GM23338 (cell line): ENCODE measurements at places on chromosomes 2 and 18.

DNA sequence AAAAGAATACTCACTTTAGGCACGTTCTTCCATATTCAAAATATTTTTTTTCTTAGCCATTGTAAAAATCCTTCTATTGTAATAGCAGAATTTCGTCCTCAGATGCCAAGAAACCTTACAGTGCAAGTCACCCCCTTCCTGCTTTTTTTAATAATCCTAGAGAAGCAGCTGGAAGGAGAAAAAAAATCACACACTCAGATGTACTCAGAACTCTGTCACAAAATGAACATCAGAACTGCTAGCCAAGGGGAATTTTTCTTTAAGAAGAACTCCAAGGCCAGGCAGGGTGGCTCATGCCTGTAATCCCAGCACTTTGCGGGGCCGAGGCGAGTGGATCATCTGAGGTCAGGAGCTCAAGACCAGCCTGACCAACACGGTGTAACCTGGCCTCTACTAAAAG lies 127.3 kb upstream of the SPATS2L start:
- DNase-seq: no peak

DNA sequence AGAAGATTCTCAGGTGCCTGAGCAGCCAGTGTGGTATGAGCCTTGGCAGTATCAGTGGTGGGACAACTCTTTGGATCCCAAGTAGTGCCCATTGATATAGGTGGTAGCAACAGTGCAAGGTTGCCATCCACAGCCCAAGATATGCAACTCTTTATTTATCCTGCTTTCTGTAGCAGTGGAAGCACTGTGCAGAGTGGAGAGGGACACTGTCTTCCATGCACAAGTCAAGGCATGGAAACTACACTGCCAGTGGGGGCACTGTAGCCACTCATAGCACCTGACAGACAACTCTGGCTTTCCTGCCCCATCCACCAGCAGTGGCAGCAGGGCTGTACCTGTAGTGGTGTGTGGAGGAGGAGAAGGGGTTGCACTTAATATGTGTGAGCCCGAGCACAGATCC lies 409.6 kb upstream of the TMEFF2 start:
- peak; percentile 25 for DNase-seq

DNA sequence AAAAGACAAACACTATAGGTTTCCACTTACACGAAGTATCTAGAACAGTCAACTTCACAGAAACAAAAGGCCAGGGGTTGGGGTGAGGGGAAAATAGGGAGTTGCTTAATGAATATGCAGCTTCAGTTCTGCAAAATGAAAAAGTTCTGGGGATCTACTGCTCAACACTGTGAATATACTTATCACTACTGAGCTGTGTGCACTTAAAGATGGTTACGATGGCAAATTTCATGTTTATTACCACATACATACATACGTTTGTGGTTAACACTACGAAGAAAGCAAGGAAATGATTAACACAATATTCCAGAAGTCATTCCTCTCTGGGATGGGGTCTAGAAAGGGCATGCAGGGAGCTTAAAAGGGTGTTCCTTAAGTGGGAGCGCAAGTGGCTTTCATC lies 19.3 kb downstream of the MBOAT2 start:
- DNase-seq: no peak

- no peak for DNase-seq
Observed at GRCh38 chr2:218005028-218005427, 2.2 kb upstream of the TNS1 start.

DNA sequence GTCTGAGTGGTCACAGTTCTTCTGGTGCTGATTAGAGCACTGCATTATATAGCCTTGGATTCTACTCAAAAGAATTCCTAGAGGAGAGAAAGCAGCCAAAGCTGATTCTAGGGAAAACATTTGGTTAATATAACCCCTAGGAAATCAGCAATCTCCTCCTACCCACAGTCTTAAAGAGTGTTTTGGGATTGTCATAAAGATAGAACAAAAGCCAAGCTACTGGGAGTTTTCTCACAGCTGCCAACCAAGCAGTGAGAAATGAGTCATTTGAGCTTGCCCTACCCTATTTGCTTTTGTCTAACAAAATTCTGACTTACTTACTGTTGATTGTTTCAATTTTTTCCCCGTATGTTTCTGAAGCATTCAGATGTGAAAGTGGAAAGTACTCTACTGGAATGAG lies 469.3 kb downstream of the PLCL1 start:
- no peak for DNase-seq

DNA sequence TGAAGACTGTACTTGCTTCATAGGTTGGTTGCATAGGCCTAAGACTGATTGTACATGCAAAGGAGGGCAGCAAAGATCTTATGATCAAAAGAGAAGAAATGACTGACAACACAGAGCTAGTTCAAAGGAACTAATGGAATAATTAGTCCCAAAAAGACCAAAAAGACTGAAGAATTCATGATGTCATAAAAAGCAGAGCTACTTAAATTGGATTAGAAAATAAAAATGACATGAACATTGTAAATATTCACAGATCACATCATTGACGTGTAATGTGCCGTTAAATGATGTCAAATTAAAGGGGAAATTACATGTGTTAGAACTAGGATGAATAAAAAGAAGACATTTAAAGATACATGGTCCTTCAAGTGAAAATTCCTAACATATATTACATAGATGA lies 616.8 kb downstream of the NR4A2 start:
- no peak for DNase-seq

DNA sequence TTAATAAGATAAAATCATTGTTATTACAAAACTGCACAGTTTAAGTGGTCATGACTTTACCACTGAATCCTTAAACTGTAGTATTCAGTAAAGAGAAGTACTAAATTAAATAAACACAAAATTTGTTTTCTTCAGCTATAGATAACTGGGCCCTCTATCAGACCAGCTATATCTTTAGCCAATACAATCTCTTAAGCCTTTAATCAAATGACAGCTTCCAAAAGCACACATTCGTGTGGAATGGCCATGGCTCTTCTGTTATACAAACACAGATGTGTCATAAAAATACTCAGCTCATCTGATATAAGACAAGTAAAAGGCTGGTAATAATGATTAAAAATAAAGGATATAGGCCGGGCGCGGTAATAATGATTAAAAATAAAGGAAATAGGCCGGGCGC lies 57.6 kb upstream of the CDKL4 start:
- DNase-seq: no peak

- no peak for DNase-seq
Observed at GRCh38 chr2:105904938-105905337, 160.2 kb downstream of the NCK2 start.

GRCh38 chr2:225438248-225438647 lies 38.7 kb downstream of the NYAP2 start:
- DNase-seq: no peak

DNA sequence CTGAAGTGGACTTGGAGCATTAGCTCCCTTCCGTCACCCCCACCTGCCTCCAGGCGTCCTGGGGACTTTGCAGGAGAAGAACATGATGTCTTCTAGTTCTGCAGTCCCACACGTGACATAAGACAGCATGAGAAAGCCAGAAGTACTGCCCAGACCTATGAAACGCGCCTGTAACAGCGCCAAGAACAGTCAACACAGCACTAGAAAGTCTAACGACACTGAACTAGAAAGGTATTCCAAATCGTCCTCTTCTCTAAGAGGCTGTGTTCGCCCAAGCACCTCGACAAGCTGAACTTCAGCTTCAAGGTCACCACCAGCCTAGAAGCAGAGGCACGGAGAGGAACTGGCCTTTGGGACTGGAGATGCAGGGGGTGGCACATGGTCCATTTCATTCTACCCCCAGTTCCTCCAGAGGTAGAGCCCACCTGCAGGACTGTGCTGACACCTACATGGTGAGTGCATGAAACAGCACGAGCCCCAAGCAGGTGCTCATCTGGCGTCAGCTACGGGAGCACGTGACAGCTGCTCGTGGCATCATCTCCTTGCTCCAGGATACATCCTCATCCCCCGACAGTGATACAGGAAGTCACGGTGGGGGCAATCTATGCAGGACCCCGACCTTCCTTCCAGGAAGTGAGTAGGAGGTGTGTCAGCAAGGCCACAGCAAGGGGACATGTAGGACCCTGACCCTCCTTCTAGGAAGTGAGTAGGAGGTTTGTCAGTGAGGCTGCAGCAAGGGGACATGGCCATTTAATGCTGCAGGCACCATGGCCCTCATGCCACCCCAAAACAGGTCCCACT lies 3.7 kb downstream of the HDAC4 start:
- peak; percentile 40 for DNase-seq

DNA sequence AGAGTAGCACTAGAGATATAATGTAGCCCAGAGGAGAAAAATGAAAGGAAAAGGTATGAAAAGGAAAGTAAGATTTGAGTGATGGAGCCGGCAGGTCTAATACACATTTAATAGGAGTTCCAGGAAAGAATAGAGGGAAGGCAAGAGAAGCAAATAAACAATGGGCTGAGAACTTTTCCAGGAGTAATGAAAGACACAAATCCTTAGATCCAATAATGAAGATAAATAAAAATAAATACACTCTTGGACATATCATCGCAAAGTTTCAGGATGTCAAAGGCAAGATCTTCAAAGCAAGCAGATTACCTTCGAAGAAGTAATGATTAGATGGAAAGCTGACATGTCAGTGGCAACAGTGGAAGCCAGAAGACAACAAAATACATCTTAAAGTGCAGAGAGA lies 102.0 kb upstream of the YWHAQ start:
- DNase-seq: no peak

- DNase-seq: no peak
Observed at GRCh38 chr2:3199627-3200345, 177.8 kb downstream of the EIPR1 start.

- DNase-seq: no peak
Observed at GRCh38 chr18:8626414-8627106, 17.3 kb downstream of the RAB12 start.

DNA sequence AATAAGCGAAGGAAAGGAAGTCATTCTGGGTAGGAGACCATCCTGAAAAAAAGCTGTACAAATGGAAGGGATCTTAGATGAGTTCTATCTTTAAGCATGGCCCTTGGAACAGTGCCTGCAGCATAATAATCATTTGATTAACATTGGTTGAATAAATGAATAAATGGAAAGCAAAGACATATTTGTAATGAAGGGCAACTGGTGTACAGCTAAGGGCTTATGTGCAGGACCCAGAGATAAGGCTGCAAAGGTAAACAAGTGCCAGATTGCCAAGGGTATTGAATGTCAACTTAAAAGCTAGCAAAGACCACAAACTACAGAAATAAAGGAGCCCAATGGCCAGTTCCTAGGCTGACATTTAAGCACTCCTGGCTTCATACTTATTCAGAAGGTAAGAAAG lies 19.4 kb downstream of the IMMT start:
- DNase-seq: no peak

DNA sequence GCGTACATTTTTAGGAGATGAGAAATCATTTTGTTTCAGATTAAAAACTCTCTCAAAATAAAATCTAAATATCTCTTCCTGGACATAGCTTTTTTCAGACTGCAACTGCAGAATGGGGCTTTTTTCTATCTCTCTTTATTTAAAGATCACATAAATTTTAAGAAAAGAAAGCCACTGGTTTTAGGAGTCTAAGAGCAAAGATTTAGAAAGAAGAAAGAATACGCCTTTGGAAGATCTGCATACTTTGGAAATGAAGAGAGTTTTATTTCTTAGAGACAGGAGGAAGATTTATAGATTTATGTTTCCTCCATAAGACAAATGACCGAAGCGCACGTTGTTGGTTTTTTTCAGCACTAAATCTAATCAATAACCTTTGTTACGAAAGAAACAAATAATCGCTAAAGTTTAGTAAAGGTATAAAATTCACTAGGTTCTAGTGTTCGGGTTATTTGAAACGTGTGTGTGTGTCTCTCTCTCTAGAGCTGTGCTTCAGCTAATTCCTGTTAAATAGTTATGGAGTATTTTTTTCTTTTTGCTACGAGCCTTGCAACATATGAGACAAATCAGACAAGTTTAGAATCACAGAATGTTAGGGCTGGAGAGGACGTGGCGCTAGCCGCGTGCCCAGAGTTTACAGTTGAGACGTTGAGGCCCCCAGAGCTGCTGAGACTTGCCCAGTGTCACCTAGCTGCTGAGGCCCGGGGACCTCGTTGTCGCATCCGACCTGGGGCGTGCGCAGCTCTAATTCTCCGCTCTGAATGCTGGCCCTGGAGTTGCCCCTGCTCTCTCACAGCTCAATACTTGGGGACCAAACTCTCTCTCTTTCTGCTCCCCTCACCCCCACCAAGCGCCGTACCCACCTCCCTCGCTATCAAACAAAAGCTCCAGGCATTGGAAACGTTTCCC lies 69.9 kb downstream of the CTAGE1 start:
- DNase-seq: no peak

DNA sequence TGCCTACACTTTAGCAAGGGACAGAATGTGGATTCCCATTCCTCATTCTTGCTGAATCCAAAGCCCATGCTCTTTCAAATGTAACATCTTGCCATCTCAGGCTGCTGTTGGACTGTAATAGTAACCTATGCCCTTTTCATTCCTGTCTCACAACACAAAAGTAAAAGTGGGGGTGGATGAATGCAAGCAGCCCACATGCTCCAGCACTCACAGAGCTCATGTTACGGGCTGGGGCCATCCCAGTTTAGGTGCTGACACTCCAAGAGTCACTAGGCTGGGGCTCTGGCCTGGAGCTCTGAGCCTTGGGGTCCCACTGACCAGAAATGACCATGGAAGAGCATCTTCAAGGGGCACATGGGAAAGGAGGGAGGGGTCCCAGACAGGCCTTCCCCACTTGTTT lies 47.6 kb downstream of the CCBE1 start:
- no peak for DNase-seq

GRCh38 chr18:35661483-35662146 lies 80.1 kb downstream of the GALNT1 start:
- DNase-seq: peak; percentile 51

- DNase-seq: no peak
Observed at GRCh38 chr2:101147971-101148370, 3.2 kb downstream of the TBC1D8 start.

GRCh38 chr2:195818526-195818925 lies 161.5 kb downstream of the SLC39A10 start:
- DNase-seq: no peak

DNA sequence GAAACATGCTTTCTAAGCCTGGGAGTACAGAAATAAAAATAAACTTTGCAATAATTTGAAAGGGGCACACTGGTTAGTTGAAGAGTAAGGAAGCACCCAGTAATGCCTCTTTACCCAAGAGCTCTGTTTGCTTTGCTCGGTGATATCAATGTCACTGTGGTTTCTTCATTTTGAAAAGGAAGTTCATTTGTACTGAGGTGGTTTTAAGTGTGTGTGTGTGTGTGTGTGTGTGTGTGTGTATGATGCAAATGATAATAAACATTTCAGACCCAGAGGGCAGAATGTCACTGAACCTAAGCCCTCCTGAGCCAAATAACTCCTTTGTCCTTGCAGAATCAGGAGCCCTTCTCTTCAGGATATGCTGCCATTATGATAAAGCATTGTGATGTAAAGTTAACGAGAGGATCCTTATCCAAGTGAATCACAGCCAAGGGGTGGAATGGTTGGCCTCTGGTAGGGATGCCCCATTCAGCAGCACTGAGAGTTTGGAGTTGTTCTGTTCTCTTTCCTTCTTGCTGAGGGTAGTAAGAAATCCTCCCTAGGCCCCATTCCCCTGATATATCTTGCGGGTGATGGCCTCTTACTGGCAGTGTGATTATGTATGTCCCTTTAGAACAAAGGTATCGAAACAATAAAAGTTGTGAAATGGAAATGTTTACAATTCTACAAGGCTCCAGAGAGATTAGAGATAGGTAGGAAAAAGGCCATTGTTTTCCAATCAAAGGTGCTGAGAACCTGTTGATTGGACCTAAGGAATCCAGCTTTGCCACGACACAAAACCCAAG lies 7.6 kb downstream of the ITGA6 start:
- peak; percentile 71 for DNase-seq

- no peak for DNase-seq
Observed at GRCh38 chr18:28212060-28212459, 35.1 kb upstream of the CDH2 start.
